ENCODE measurements at places on chromosomes 12 and 14. TPM values are rescaled to one million over a fixed set of nuclear protein-coding genes. Genes with fewer than 3 reads are reported as not detected.

GRCh38 chr12:51908876-51909592, 1.7 kb downstream of the ACVRL1 start:
- DNase-seq, result peak; percentile 61

DNA sequence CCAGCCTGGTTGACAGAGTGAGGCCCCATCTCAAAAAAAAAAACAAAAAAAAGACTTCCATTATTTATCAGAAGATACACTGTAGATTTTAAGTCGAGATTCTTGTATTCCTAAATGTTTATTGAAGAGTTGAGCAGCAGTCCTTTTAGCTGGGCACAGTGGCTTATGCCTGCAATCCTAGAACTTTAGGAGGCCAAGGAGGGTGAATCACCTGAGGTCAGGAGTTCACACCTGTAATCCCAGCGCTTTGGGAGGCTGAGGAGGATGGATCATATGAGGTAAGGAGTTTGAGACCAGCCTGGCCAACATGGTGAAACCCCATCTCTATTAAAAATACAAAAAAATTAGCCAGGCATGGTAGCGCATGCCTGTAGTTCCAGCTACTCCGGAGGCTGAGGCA, 57.6 kb downstream of the HEATR5A start:
- no peak for DNase-seq

GRCh38 chr12:77469578-77470333, 360.9 kb upstream of the NAV3 start:
- no peak for DNase-seq

- DNase-seq, result no peak
Observed at GRCh38 chr12:57229046-57229633, 371 bp upstream of the SHMT2 start.

- no peak for DNase-seq
Observed at GRCh38 chr12:2215709-2216560, 163.1 kb downstream of the CACNA1C start.

GRCh38 chr14:67571275-67571990, 28.6 kb downstream of the PIGH start:
- peak; percentile 78 for DNase-seq

DNA sequence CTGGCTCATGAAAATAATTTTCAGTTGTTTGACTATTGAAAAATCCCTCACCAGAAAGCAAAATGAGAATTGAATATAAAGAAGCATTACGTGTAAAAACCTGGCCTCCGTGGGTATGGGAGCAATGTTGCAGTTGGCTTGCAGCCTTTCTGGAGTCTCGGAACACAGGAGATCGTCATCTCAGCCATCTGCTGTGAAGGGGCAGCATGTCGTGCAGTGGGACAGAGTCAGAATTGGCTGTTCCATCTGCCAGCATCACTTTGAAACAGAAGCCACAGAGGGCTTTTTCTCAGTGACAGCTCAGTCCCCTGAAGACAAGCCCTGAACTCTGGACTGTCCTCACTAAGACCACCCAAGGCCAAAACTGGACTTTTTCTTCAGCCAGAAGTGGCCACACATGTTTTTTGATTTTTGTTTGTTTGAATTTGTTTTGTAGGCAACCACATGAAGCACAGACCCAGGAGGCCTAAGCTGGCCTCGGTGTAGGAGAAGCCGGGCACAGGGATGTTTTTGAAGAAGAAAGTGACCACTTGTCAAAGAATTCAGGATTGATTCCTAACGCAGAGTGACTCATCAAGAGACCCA, 170.8 kb upstream of the DYRK2 start:
- DNase-seq, result no peak

- no peak for DNase-seq
Observed at GRCh38 chr14:82067221-82067875, 533.7 kb upstream of the SEL1L start.

GRCh38 chr12:1798641-1799020, 21.7 kb upstream of the LRTM2 start:
- DNase-seq, result no peak

- DNase-seq, result no peak
Observed at GRCh38 chr12:50597200-50598195, 92.7 kb downstream of the DIP2B start.

GRCh38 chr12:123358035-123358434, 6.6 kb downstream of the SBNO1 start:
- DNase-seq, result no peak

DNA sequence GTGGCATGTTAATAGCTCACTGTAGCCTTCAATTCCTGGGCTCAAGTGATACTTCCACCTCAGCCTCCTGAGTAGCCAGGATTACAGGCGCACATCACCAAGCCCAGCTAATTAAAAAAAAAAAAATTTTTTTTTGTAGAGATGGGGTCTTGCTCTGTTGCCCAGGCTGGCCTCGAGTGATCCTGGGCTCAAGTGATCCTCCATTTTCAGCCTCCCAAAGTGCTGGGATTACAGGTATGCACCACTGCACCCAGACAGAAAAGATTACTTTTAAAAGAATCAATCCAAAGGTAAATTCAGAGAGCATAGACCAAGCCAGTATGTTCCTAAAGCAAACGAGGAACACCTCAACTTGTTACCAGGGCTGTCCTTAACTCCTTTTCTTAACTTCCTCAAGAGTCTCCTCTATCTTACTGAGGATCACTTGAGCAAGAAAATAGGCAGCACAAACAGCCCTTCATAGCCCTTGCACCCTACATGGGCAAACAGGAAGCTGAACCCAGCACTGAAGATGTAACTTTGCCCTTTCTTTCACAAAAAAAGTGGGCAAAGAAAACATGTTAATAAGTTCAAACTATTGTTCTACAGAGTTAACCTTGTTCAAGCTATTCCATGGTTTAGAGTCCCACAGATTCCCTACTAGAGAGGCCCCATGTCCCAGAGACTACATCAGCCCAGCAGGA, 11.3 kb downstream of the CS start:
- DNase-seq, result no peak

- DNase-seq, result no peak
Observed at GRCh38 chr12:3214526-3215365, 137.6 kb downstream of the TSPAN9 start.

GRCh38 chr12:92122941-92123779, 22.5 kb downstream of the BTG1 start:
- DNase-seq, result no peak

DNA sequence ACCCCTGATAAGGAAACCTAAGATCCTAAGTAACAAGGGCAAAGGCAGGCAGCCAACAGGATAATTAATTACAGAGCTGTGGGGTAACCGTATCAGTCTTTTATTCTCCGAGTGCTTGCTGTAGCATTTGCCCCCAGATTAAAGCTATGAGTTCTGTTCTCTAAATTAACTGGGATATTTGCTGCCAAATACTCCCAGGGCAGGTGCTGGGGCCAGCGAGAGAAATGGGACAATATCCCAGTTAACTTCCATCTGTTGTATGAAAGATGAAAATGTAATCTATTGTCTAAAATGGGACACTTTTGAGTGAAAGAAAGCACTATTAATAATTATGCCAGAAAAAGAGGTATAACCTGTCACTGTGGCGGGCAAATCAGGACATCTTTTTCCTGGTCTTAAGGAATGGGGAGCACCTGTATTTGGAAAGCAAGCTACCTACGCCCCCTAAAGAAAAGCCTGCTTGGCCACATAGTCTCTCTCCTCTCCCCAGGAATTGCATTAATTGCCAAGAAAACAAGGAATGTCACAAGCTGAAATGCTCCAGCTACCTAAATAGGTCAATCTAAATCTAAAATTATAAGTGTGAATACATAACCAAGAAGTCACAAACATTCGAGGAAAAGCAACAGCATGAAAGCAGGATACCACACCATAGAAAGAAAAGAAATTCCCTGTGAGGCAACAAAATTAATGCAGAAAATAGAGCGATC, 26.7 kb upstream of the CFAP54 start:
- no peak for DNase-seq

DNA sequence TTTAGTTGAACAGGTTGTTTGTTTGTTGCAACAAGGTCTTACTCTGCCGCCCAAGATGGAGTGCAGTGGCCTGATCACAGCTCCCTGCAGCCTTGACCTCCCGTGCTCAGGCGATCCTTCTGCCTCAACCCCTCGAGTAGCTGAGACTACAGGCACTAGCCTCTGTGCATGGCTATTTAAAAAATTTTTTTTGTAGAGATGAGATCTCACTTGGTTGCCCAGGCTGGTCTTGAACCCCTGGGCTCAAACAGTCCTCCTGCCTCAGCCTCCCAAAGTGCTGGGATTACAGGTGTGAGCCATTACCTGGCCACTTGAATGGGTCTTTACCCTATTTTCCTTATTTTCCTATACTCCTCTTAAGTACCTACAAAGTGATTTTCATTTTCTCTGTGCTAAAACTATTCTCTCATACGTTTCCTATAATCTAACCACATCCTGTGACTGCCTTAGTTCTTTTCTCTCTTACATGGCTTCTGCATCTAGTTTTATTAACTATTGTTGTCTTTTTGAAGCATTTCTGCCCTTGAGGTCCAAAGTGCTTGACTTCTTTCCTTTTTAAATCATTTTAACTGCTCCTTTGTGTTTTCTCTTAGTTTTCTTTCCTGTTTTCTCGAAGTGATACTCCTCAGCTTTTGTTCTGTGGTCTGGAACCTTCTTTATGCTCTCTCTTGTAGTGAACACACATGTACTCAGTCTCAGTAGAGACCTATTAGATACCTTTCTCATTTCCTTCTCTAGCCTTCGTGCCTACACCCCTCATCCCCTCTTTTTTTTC, 14.1 kb downstream of the GPX2 start:
- no peak for DNase-seq

DNA sequence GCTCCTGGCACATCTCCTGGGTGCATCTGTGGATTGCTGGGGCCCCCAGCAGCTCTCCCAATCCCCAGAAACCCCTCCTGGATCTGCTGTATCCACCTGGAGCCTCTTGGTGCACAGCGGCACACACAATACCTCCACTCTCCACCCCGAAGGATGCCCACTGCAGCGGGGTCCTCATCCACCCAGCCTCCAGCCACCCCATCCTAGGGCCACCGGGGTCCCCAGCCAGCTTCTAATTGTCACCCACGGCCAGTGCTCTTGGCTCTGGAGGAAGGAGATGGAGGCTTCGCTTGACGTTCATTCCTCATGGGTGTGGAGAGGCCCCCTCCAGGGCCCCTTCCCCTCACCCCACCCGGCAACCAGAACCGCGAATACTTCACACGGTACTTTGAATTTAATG, 31.6 kb upstream of the TMEM179 start:
- peak; percentile 25 for DNase-seq

- no peak for DNase-seq
Observed at GRCh38 chr12:77834618-77835017, 3.9 kb downstream of the NAV3 start.

DNA sequence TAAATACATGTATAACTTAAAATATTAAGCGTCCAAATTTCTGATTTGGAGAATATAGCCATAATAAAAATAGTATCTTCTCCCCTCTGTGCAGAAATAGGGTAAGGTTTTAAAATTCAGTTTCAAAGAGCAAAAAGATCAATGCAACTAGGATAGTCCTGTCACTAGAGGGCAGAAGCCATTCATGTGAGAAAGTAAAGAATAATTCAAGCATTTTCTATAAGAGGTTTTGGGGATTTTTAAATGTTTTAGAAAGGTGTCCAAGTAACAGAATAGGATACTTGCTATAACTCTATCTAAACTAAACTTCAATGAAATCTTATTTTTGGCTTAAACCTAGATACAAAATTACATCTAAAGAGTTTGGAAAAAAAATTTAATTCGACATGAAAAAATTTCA, 50.3 kb downstream of the ADAMTS20 start:
- no peak for DNase-seq

The CCDC63 gene
- not detected for polyA plus RNA-seq

The ANAPC7 gene
- polyA plus RNA-seq, result 9.6 TPM

The ZNF891 gene
- 0.23 TPM for polyA plus RNA-seq

The CFAP73 gene
- polyA plus RNA-seq, result 0.60 TPM

The TAS2R30 gene
- 0.36 TPM for polyA plus RNA-seq

The TMEM119 gene
- polyA plus RNA-seq, result 2.4 TPM

The C1R gene
- 23.8 TPM for polyA plus RNA-seq

All from sigmoid colon (tissue), 7 donors.